Peyer's patch (tissue), 4 donors: ENCODE measurements at places on chromosomes 3 and 15. TPM values are rescaled to one million over a fixed set of nuclear protein-coding genes. Genes with fewer than 3 reads are reported as not detected.

GRCh38 chr15:62392376-62392775 lies 227.3 kb upstream of the C2CD4B start:
- H3K27ac ChIP-seq: peak overlapping the region; percentile 77
- no peaks in the 10 kb centered on the region for H3K4me1 ChIP-seq
- H3K4me3 ChIP-seq: peak overlapping the region; percentile 67

- H3K36me3 ChIP-seq: no peaks in the 10 kb centered on the region
- no peak for DNase-seq
- no peaks in the 10 kb centered on the region for H3K27me3 ChIP-seq
- no peak overlapping the region for H3K4me3 ChIP-seq
Measured at GRCh38 chr3:124168271-124168670, 176.3 kb upstream of the ROPN1 start.

DNA sequence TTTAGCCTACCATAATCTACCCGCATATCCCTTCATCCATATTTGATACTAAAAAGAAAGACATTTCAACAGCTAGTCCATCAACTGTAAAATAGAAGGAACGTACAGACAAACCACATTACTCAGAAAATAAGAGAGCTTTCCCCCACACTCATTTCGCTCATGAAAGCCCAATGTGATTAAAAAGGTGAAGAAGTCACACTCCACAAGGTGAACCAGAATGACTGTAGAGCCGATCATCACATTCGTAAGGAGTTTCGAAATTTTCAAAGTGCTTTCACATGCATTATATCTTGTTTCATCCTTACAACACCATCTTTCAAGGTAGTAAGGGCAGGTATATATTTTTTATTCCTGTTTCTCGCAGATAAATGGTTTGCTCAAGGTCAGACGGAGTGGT lies 225.3 kb downstream of the FOXP1 start:
- no peak for DNase-seq
- no peak overlapping the region for H3K4me3 ChIP-seq

GRCh38 chr3:139534992-139535879 lies 4.3 kb downstream of the RBP1 start:
- no peaks in the 10 kb centered on the region for H3K36me3 ChIP-seq
- peak overlapping the region; percentile 66 for H3K27ac ChIP-seq
- no peak for DNase-seq
- H3K27me3 ChIP-seq: no peaks in the 10 kb centered on the region

DNA sequence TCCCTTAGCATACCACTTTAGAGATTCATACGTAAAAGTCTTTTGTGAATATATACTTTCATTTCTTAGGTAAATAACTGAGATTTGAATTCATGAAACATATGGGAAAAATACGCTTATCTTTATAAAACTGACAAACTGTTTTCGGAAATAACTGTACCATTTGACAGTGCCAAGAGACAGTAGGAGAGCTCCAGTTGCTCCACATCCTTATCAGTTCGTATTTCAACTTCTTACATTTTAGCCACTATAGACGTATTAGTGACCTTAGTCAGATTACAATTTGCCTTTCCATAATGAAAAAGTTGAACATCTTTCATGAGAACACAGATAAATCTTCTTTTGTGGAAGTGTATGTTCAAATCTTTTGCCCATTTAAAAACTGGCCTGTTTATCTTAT lies 133.5 kb downstream of the NR2E3 start:
- H3K36me3 ChIP-seq: no peaks in the 10 kb centered on the region
- no peaks in the 10 kb centered on the region for H3K27me3 ChIP-seq
- H3K4me3 ChIP-seq: no peak overlapping the region
- no peak for DNase-seq
- no peaks in the 10 kb centered on the region for H3K4me1 ChIP-seq

GRCh38 chr15:40226736-40227135 lies 12.1 kb upstream of the PAK6 start:
- no peaks in the 10 kb centered on the region for H3K36me3 ChIP-seq
- H3K4me3 ChIP-seq: no peak overlapping the region
- no peak overlapping the region for H3K27ac ChIP-seq
- DNase-seq: no peak

Gene IGSF10
- 1.2 TPM for total RNA-seq

GRCh38 chr15:80844011-80844732 lies 65.0 kb downstream of the CEMIP start:
- no peak overlapping the region for H3K27ac ChIP-seq
- no peaks in the 10 kb centered on the region for H3K36me3 ChIP-seq
- H3K27me3 ChIP-seq: no peaks in the 10 kb centered on the region
- DNase-seq: no peak

DNA sequence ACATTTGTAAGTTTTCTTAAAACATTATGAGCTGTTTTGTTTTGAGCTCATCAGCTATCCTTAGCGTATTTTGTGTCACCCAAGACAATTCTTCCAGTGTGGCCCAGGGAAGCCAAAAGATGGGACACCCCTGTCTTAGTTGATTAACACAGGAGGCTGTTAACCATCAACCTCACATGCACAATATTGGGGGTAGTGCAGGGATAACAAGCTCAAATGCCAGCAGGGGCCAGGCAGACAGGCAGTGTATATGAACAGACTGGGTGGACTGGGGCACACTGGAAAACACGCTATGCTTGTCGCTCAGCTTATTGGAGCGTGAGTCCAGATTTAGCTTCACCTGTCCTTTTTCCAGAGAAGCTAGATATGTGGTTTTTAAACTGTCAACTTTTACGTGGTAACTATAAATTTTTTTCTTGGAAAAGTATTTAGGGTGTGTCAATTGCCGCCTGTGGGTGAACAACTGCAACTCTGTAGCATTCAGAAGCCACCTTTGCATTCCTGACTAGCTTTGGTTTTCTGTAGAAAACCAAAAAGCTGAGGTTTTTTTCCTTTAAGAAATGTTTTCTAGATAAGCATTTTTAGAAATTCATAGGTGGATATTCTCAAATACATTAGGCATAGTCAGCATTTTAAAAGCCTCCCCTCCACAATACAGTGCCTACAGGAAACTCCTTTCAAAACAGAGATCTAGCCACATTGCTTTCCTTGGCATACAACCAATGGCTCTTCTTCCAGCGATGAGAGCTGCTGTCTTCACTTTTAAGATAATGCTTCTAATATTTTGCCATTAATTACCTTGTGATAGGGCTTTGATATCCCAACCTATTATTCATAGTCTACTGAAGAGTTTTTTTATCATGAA lies 14.6 kb downstream of the PSMD6 start:
- H3K36me3 ChIP-seq: no peaks in the 10 kb centered on the region
- no peak overlapping the region for H3K4me3 ChIP-seq
- no peak overlapping the region for H3K27ac ChIP-seq
- no peaks in the 10 kb centered on the region for H3K4me1 ChIP-seq
- no peak for DNase-seq
- H3K27me3 ChIP-seq: no peaks in the 10 kb centered on the region

DNA sequence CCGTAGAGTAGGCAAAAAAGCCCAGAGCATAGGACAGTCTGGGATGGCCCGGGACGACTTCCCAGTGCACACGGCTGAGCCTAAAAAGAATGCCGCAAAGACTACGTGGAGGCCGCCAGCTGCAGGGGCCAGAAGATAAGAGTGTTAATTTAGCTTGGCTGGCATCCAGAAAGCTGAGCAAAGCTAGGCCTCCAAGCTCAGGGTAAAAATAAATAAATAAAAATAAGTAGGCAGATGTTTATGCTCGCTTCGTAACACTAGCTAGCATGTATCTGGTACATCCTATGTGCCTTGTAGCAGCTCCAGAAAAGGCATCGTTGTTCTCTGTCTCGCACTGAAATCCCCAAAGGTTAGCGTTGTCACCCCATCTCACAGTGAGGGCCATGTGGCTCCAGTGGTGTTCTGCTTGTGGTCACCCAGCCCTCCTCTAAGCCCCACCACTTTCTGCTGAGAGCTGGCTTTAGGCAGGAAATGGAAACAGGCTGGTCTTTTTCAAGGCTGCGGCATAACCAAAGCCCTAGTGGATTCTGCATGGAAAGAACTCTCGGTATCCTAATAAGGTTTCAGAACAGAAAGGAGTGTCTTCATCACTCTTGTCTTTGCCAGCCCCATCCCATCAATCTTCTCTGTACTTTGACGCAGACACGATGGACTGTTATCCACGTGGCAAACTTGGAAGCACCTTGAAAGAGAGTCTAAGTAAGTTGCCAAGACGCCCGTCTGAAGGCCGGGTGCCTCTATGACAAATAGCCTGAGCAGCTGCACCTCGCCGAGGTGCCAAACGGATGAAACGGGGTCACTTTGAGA lies 58.1 kb upstream of the MEF2A start:
- DNase-seq: peak; percentile 52
- no peak overlapping the region for H3K4me3 ChIP-seq
- H3K27ac ChIP-seq: no peak overlapping the region
- peaks cover 7% of the 10 kb centered on the region for H3K4me1 ChIP-seq

Gene CASR
- total RNA-seq: not detected

GRCh38 chr15:66409565-66410108 lies 22.9 kb downstream of the MAP2K1 start:
- no peaks in the 10 kb centered on the region for H3K27me3 ChIP-seq
- H3K4me1 ChIP-seq: no peaks in the 10 kb centered on the region
- H3K27ac ChIP-seq: no peak overlapping the region
- H3K36me3 ChIP-seq: no peaks in the 10 kb centered on the region

- DNase-seq: peak; percentile 42
- H3K27ac ChIP-seq: no peak overlapping the region
- no peaks in the 10 kb centered on the region for H3K36me3 ChIP-seq
Measured at GRCh38 chr15:51775967-51776816, 24.8 kb downstream of the TMOD2 start.

Gene LRRC31
- total RNA-seq: 57.6 TPM

DNA sequence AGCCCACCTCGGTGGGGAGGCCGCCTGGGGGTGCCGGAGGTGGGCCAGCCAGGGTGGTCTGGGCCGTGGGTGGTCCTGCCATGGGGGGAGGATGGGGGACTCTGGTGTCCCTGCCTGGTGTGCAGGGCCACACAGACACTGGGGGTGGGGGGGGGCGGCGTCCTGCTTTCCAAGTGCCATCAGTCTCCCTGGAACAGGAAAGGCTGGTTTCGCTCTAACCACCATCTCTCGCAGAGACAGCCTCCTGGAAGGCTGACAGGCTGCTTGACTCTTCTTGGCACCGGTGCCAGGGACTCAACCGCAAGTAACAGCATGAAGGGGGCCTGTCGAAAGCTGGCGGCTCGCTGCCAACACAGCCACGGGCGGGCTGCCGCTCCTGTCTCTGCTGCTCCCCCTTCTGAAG lies 40.3 kb downstream of the RGMA start:
- H3K27me3 ChIP-seq: no peaks in the 10 kb centered on the region
- no peaks in the 10 kb centered on the region for H3K4me1 ChIP-seq
- no peaks in the 10 kb centered on the region for H3K36me3 ChIP-seq
- no peak overlapping the region for H3K27ac ChIP-seq

Gene CPNE9
- total RNA-seq: not detected

DNA sequence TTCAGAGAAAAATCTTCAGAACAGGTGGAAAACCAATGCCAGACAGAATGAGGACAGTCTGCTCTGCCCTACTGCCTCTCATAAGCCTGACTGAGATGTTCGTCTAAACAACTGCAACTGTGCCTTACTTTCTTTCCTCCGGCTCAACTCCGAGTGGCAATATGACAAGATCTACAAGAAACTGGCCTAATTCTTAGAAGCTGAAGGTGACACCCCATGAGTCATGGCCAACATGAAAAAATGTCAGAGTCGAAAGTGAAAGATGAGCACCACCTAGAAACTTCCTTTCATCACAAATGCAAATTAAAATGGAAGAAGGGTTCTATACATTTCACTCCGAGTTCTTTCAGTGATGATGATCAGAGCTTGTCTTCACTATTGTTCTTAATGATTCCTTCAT lies 12.9 kb downstream of the PCYT1A start:
- H3K27me3 ChIP-seq: no peaks in the 10 kb centered on the region
- no peak overlapping the region for H3K4me3 ChIP-seq
- peak overlapping the region; percentile 0 for H3K27ac ChIP-seq
- H3K36me3 ChIP-seq: peaks cover 22% of the 10 kb centered on the region
- DNase-seq: no peak
